ENCODE measurements at places on chromosomes 11 and 22. TPM values are rescaled to one million over a fixed set of nuclear protein-coding genes. Genes with fewer than 3 reads are reported as not detected.

- DNase-seq: peak; percentile 97
Measured at GRCh38 chr11:68030318-68031143, at the start of gene NDUFS8. Gene NDUFS8, plus strand, starts transcription at chr11:68030681. Its CDS starts 1,471 bp downstream, at chr11:68032152.

DNA sequence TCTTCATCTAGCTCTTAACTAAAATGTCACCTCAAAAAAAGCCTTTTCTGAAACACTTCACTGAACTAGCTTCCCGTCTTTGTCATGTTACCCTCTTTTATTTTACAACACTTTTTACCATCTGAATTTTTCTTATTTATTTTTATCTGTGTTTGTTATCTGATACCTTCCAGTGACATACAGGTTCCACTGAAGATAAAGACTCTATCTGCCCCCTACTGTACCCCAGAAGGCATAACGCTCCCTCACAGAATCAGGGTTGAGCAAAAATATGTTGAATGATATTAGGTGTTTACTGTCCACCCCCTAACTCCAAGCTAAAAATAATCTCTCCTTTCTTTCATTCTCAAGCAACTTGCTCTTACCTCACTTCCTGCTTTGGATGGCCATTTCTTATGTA lies 654.2 kb downstream of the NELL1 start:
- no peak for DNase-seq

DNA sequence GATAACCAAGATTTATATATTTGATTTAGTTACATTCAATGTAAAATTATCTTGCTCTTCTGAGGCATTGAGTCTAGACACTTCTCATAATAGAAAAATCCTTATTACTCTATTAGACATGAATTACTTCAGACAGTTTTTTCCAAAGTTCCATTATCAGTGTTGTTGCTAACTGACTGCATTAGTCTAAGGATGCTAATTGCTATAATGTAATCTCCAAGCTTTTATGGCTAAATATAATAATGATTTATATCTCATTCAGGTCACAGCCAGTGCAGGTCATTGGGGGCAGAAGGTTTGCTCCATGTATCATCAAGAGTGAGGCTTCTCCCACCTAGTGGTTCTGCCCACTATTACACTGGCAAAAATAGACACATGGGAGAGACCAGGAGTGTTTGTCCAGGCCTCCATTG lies 377.2 kb upstream of the DDI1 start:
- no peak for DNase-seq

DNA sequence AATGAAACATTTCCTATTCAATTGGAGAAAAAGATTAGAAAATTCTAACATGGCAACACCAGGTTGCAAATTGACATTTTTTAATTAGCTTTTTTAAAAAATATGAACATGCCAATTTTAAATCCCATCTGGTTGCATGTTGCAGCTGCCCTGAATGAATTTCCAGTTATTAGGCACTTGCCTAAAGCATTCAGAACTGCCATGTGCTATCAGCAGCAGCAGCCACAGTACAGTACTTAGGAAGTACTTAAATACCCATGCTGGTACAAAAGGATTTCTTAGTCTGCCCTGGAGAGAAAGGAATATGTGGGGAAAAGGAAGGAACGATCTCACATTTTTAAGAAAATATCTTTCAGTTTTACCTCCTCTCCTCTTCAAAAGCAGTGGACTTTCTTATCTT lies 46.2 kb downstream of the FAM168A start:
- DNase-seq: no peak

- no peak for DNase-seq
Measured at GRCh38 chr11:117490911-117491310, 163.3 kb downstream of the CEP164 start.

Gene FGF3
- not detected for total RNA-seq

Gene NPAS4
- total RNA-seq: 0.50 TPM

DNA sequence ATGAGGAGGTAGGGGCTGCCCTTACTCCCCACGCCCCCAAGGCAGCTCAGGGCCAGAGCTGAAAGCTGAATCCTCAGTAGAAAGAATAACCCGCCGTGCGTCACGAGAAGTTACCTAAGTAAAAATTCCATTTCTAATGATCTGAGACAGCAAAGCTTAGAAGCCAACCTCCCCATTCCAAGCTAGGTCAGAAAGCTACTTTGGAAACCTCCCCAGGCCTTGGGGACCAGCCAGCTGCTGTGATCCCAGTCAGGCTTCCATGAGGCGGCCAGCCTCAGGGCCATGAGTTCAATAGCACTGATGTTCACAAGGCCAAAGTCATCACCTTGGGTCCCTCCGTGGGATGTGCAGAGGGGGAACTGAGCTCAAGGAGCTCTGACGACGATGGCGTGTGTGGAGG lies 6.9 kb downstream of the SHISAL1 start:
- no peak for DNase-seq

Gene OTOG
- not detected for total RNA-seq

DNA sequence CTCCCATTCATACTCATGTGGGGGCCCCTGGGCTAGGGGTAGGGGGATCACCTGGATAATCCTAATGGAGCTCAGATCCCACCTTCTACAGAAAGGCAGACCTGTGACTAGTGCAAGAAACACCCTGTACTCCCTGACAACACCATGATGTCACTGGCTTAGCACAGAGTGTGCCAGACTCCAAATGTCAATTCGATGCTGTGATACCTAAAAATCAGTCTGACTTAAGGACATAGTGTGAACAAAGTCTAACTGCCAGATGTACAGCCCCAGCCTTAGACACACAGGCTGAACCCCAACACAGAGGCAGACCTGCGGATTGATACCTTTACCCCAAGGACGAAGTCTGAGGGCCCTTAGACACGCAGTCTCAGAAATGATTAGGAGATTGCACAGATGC lies 8.5 kb downstream of the ABCC8 start:
- DNase-seq: no peak

- DNase-seq: no peak
Measured at GRCh38 chr22:45242778-45243191, 2.1 kb upstream of the KIAA0930 start.

DNA sequence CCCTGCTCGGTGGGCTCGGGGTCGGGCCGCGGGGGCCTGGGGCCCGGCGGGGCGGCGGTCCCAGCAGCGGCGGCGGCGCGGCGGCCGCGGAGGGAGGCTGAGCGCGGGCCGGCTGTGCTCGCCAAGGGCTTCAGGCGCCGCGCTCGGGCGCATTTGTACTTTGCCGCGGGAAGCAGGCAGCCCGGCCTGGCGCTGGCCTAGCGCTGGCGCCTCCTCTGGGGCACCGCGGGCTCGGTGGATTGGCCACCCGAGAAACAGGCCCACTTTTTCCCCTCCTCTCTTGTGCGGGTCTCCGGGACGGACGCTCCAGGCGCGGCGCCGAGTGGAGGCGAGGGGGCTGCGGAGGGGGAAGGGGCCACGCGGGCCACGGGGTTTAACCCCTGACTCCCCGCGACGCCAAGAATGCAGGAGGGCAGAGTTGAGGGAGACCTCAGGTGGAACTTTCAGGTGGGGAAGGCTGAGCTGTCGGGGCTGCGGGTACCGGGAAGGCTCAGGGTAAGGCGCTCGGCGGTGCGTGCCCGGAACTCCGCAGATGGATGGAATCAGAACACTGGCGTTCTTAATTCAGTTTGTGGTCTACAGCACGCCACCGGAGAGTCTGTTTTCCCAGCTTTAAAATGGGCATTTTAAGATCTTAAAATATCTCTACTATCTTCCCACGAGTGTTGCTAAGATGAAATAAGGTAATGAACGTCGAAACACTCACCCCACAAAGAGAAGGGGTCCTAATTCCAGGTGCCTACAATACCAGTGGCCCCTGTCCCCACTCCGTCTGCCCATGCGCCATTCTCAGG lies at the start of gene CHRDL2:
Gene CHRDL2, minus strand, starts transcription at position 126 of the 794 bp plus-strand sequence. CDS start 538 bp downstream, outside the sequence.
- no peak for DNase-seq

- peak; percentile 23 for DNase-seq
Measured at GRCh38 chr11:128283451-128283850, 303.9 kb downstream of the ETS1 start.

GRCh38 chr11:27717801-27718229 lies 17.6 kb upstream of the BDNF start:
- no peak for DNase-seq
